Activated T-helper 1 cell treated with anti-CD3 and anti-CD28 coated beads, Interleukin-12 subunit alpha, Interleukin-12 subunit beta, Interleukin-2, Interleukin-4 antibody, amounts not matched to agents 30 ng/mL and 10 ng/mL and 1 ng/mL, durations not matched to agents 14 hours and 24 hours and 36 hours (primary cell): ENCODE measurements at places on chromosomes 2 and 18. TPM values are rescaled to one million over a fixed set of nuclear protein-coding genes. Genes with fewer than 3 reads are reported as not detected.

DNA sequence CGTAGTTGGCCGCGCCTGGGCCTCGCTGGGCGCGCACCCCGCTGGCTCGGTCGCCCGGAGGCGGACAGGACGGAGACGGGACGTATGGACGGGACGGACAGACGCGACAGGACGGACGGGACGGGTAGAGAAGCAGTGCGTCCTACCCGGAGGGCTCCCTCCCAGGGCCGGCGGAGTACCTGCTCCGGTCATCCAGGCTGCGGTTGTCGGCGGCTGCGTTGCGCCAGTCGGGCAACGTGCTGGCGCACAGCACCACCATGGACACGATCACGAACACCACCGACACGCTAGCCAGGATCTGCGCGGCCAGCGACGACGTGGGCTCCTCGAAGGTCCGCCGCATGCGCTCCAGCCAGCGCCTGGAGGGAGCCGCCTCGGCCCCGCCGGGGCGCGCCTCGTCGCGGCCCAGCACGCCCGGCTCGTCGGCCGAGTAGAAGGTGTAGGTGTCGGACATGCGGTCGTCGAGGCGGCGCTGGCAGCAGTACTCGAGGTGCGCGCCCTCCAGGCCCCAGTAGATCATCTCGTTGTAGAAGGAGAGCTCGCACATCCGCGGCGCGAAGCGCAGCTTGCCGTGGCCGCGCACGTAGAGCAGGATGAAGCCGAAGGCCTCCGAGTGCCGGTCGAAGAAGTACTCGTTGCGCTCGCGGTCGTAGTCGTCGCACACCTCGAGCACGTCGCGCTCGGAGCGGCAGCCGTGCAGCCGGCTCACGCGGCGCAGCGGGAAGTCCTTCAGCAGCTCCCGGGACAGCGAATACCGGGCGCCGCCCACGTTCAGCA is 903 bp downstream of the KCNG3 start:
- H3K4me1 ChIP-seq: peaks cover 9% of the 10 kb centered on the region
- peak overlapping the region; percentile 66 for H3K4me3 ChIP-seq
- H3K36me3 ChIP-seq: peaks cover 2% of the 10 kb centered on the region
- no peak overlapping the region for H3K27ac ChIP-seq
- peak; percentile 24 for DNase-seq
- H3K27me3 ChIP-seq: peaks cover 47% of the 10 kb centered on the region

GRCh38 chr18:49025767-49026500 is 75.2 kb upstream of the SMAD7 start:
- H3K4me1 ChIP-seq: no peaks in the 10 kb centered on the region
- DNase-seq: no peak
- H3K36me3 ChIP-seq: no peaks in the 10 kb centered on the region
- no peak overlapping the region for H3K4me3 ChIP-seq
- H3K27ac ChIP-seq: no peak overlapping the region
- no peaks in the 10 kb centered on the region for H3K27me3 ChIP-seq

DNA sequence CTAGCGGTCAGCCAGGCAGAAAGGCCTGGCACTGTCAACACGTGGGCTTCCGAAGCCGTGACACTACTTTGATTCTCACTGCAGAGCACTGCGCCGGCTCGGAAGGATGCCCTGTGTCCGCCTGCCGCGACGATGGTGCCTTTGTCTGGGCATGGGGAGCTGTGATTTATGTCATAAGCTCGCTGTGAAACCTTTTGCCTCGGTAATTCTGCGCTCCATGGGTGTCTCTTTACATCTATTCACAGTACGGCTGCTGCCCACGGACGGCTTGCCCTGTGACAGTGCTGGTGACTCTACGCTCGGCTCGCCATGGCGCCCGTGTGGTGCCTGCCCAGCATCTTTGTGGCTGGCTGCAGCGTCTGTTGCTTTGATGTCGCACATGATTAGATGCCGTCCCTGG is 43.1 kb upstream of the GBX2 start:
- H3K36me3 ChIP-seq: no peaks in the 10 kb centered on the region
- DNase-seq: no peak
- H3K4me1 ChIP-seq: no peaks in the 10 kb centered on the region
- no peak overlapping the region for H3K27ac ChIP-seq

The KCNJ3 gene
- not detected in 2 replicates for total RNA-seq

DNA sequence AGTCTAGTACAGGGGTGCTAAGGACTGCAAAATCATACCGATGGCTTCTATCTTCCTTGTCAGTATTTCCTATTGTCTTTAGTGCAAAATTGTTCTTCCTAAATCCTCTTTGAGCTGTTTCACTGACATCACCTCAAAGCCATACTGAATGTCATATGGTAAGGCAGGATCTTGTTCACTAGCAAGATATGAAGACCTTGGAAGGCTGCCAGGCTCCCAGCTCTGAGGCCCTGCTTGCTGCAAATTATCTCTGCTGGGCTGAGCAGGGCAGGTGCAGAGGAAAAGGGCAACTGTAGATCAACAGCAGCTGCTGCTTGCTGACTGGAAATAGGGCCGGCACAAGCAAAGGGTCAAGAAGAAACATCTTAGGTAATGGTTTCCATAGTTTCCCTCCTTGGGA is 58.2 kb downstream of the PMAIP1 start:
- H3K36me3 ChIP-seq: no peaks in the 10 kb centered on the region
- no peaks in the 10 kb centered on the region for H3K27me3 ChIP-seq
- DNase-seq: no peak
- no peak overlapping the region for H3K27ac ChIP-seq

The GAREM1 gene
- not detected in 2 replicates for total RNA-seq

DNA sequence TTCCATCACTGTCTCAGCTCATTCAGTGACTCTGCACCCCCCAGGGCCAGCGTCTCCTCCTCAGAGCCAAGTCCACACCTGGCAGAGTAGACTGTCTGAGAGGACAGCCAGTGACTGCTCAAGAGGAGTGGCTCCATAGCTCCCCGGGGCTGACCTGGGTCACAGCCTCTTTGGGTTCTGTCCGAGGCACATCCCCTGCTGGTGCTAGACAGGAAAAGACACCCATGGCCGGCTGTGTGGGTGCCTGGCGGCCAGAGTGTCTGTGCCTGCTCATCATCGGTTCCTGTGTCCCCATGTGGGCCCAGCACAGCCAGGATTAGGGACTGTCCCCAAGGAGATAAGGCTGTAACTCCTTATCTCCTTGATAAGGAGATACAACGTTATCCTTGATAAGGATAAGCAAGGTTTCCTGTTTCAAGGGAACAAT is 3.5 kb upstream of the CROCC2 start:
- no peak for DNase-seq
- H3K4me1 ChIP-seq: no peaks in the 10 kb centered on the region
- no peaks in the 10 kb centered on the region for H3K36me3 ChIP-seq
- no peak overlapping the region for H3K27ac ChIP-seq

- H3K27ac ChIP-seq: no peak overlapping the region
- H3K4me1 ChIP-seq: no peaks in the 10 kb centered on the region
These were observed 1142.7 kb downstream of the CNTNAP5 start for GRCh38 chr2:125167820-125168219.

The SCG2 gene
- total RNA-seq: not detected in 2 replicates

DNA sequence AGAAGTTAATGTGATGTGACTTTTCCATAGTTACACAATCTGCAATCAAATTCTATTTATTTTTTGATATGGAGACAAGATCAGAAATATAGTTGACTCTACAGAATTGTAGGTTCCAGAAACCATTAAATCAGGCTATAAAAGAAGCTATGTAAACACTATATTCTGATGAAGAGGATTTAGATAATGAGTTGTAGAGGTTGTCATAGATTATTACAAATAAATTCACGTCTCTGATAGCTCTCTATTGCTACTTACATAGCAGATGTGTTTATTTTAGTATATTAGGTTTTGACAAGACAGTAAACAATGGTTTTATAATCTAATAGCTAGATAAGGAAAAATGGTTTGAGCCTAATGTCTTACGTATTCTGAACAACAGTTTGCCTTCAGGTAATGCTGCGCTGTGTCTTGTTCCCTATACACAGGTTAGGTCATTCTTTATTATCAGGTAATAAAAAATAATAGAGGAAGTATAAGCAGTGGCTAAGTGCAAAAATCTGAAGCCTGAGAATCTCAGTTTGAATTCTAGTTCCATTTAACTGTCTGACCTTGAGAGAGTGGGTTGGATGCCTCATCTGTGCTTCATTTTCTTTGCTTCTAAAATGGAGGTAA is 93.4 kb downstream of the PPP1R1C start:
- no peaks in the 10 kb centered on the region for H3K4me1 ChIP-seq
- H3K27me3 ChIP-seq: peaks cover 4% of the 10 kb centered on the region
- no peak overlapping the region for H3K27ac ChIP-seq
- H3K4me3 ChIP-seq: no peak overlapping the region

The KIAA2012 gene
- not detected in 2 replicates for total RNA-seq

The MRPL30 gene
- 25.5 and 27.8 TPM in 2 replicates for total RNA-seq

The RNPEPL1 gene
- 61.8 and 62.8 TPM in 2 replicates for total RNA-seq

GRCh38 chr2:197378494-197379307 is 56.1 kb downstream of the SF3B1 start:
- H3K27ac ChIP-seq: peak overlapping the region; percentile 11
- H3K4me1 ChIP-seq: peaks cover 24% of the 10 kb centered on the region
- H3K36me3 ChIP-seq: no peaks in the 10 kb centered on the region
- peak; percentile 40 for DNase-seq
- H3K4me3 ChIP-seq: no peak overlapping the region
- H3K27me3 ChIP-seq: peaks cover 10% of the 10 kb centered on the region

The C2orf15 gene
- 0.29 TPM in 1 of 2 replicates, not detected in the other for total RNA-seq

GRCh38 chr2:44546459-44547127 is 184.8 kb downstream of the CAMKMT start:
- DNase-seq: no peak
- H3K4me3 ChIP-seq: no peak overlapping the region
- no peaks in the 10 kb centered on the region for H3K27me3 ChIP-seq
- H3K4me1 ChIP-seq: no peaks in the 10 kb centered on the region
- H3K27ac ChIP-seq: no peak overlapping the region

- H3K27ac ChIP-seq: no peak overlapping the region
- H3K27me3 ChIP-seq: peaks cover 11% of the 10 kb centered on the region
- peaks cover 6% of the 10 kb centered on the region for H3K4me1 ChIP-seq
- H3K36me3 ChIP-seq: no peaks in the 10 kb centered on the region
- no peak overlapping the region for H3K4me3 ChIP-seq
These were observed 138.6 kb downstream of the KLHL29 start for GRCh38 chr2:23523373-23524260.

The IL36B gene
- total RNA-seq: not detected in 2 replicates

The LRRTM1 gene
- not detected in 2 replicates for total RNA-seq

GRCh38 chr18:55473058-55473457 is 114.9 kb downstream of the TCF4 start:
- no peaks in the 10 kb centered on the region for H3K36me3 ChIP-seq
- H3K4me1 ChIP-seq: peaks cover 13% of the 10 kb centered on the region
- peaks cover 6% of the 10 kb centered on the region for H3K27me3 ChIP-seq
- H3K27ac ChIP-seq: no peak overlapping the region
- no peak for DNase-seq
- no peak overlapping the region for H3K4me3 ChIP-seq

GRCh38 chr2:45869165-45869501 is 217.7 kb downstream of the PRKCE start:
- H3K27ac ChIP-seq: no peak overlapping the region
- peaks cover 39% of the 10 kb centered on the region for H3K4me1 ChIP-seq
- H3K36me3 ChIP-seq: no peaks in the 10 kb centered on the region
- no peak for DNase-seq
- no peak overlapping the region for H3K4me3 ChIP-seq

DNA sequence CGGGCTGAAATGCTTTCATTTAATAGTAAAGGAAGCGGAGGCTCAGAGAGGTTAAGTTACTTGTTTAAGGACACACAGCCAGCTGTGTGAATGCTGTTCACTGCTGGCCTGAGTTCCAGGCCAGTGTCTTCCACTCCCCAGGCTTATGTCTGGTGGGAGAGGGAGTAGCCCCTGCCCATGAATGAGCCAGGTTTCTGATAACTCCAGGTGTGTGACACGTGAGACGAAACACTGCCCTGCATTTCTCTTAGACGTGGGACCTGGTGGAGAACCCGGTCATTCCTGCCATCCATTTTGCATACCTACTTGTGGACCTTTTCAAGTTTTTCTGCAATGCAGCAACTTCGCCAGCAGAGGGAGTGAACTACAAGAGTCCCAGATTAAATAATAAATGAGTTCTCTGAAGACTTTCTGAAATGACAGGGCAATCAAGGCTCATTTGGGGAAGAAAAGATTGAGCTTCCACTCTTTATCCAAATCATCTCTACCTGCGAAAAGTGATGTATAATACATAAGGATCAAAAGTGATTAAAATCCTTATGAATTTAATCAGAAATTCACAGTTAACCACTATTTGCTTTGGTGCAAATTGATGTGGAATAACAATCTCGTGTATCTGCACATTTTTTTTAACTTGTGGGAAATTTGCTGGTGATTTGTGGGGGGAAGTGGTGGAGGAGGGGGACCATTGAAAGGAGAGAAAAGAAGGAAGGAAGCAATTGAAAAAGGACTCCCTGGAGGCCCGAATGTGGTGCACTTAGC is 79.4 kb upstream of the ASB18 start:
- no peak overlapping the region for H3K27ac ChIP-seq
- H3K27me3 ChIP-seq: peaks cover 4% of the 10 kb centered on the region
- H3K4me1 ChIP-seq: no peaks in the 10 kb centered on the region
- H3K4me3 ChIP-seq: no peak overlapping the region

GRCh38 chr2:226334981-226335720 is 464.5 kb downstream of the IRS1 start:
- H3K4me3 ChIP-seq: no peak overlapping the region
- no peak overlapping the region for H3K27ac ChIP-seq
- H3K36me3 ChIP-seq: no peaks in the 10 kb centered on the region
- H3K4me1 ChIP-seq: no peaks in the 10 kb centered on the region
- DNase-seq: no peak
- H3K27me3 ChIP-seq: peaks cover 12% of the 10 kb centered on the region

GRCh38 chr18:12038082-12038638 is 55.5 kb upstream of the ANKRD62 start:
- peak overlapping the region; percentile 63 for H3K4me3 ChIP-seq
- H3K27ac ChIP-seq: no peak overlapping the region
- no peak for DNase-seq
- peaks cover 5% of the 10 kb centered on the region for H3K27me3 ChIP-seq
- H3K36me3 ChIP-seq: no peaks in the 10 kb centered on the region

The FAM136A gene
- 88.9 and 89.1 TPM in 2 replicates for total RNA-seq

The XIRP2 gene
- not detected in 2 replicates for total RNA-seq

DNA sequence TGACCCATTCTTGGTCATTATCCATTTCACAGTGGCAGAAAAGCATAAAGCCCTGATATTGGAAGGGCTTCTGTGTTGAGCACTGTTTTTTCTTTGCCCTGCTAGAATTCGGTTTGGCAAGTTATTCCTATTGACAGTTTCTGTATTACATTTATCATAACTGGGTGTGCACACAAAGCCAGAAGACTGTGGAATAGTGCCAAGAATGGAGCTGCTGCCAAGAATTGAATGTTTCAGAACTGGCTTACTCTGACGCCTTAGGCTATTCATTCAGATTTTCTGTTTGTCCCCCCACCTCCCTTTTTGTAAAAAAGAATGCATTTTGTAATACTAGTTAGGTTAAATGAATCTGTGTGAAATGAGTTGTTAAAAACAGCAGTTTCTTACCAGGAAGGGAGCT is 12.7 kb downstream of the KDM3A start:
- H3K4me3 ChIP-seq: no peak overlapping the region
- DNase-seq: no peak
- no peaks in the 10 kb centered on the region for H3K27me3 ChIP-seq
- no peak overlapping the region for H3K27ac ChIP-seq

DNA sequence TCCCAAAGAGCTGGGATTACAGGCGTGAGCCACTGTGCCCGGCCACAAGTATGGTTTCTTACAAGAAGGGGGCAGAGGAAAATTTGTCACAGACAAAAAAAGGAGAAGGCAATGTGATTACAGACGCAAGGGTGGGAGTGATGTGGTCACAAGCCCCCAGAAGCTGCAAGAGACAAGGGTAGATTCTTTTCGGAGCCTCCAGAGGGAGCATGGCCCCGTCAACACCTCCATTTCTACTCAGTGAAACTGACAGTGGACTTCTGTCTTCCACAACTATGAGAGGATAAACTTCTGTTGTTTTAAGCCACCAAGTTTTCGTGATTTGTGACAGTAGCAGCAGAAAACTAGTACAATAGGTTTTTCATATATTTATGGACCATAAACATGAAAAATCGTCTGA is 2.1 kb upstream of the TCF7L1 start:
- peaks cover 8% of the 10 kb centered on the region for H3K4me1 ChIP-seq
- H3K36me3 ChIP-seq: no peaks in the 10 kb centered on the region
- DNase-seq: no peak
- no peak overlapping the region for H3K27ac ChIP-seq
- peaks cover 46% of the 10 kb centered on the region for H3K27me3 ChIP-seq
